ENCODE measurements at places on chromosomes 2 and 18.
A peak's percentile ranks its signal among the peaks of the same experiment; 100 is the strongest.

DNA sequence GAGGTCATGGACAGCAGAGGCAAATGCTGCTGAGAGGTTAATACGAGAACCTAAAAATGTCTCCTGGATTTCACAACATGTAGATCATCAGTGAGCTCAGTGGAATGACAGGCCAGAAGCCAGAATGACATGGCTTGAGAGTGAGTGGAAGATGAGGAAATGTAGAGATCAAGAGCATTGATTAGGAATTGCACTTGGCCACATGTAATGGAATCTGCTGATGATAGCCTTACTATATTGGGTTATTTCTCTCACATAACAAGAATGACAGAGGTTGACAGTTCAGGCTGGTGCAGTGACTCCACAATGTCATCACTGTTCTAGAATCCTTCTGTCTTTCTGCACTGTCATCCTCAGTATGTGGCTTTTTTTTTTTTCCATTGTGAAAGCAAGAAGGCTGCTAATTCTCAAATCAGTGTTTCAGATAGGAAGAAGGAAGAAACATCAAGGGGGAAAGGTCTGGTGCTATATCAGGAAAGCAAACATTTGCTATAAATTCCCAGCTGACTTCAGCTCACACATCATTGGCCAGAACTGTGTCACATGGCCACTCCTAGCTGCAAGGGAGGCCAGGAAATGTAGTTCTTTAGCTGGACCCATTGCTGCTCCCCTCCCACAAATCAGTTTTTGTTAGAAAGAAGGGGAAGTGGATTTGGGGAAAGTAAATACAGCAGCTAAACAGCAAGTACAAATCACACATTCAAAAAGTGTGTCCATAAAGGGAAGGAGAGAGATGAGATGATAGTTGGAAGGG, 127.2 kb downstream of the FAM161A start:
- no peak for DNase-seq

- no peak for DNase-seq
Measured at GRCh38 chr18:42801706-42802105, 313.8 kb downstream of the RIT2 start.

DNA sequence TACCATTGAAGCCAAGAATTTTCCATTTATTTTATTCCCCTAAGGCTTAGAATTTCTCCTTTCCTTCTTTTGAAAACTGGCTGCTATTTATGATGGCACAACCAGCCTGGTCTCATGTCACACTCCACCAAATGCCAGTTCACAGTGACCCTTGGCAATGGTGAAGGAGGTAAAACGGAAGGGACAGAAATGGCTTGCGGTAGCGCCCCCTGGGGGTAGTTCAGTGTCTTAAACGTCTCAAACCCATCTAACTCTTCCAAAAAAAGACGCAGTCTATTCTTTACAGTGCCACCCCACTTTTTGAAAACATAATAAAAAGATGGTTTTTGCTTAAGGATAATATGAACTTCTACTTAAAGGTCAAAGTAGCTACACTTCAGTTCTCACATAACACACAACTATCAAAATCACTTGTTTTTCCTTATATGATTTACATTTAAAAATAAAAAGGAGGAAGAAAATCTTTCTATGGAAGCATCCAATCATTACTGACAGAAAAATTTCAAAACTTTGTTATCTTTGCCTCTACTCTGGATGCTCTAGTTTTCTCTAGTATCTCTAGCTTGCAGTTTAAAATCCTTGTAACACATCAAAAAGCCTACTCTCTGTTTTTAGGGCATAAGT, 28.0 kb downstream of the PNO1 start:
- DNase-seq = no peak

- peak; percentile 64 for DNase-seq
Measured at GRCh38 chr2:191555092-191555742, 122.7 kb upstream of the NABP1 start.
